ENCODE measurements at places on chromosomes 3 and 15.

GRCh38 chr3:126108676-126109050 lies 24.7 kb upstream of the SLC41A3 start:
- DNase-seq: no peak

GRCh38 chr3:59935025-59935424 lies 885.2 kb upstream of the CFAP20DC start:
- peak; percentile 21 for DNase-seq

DNA sequence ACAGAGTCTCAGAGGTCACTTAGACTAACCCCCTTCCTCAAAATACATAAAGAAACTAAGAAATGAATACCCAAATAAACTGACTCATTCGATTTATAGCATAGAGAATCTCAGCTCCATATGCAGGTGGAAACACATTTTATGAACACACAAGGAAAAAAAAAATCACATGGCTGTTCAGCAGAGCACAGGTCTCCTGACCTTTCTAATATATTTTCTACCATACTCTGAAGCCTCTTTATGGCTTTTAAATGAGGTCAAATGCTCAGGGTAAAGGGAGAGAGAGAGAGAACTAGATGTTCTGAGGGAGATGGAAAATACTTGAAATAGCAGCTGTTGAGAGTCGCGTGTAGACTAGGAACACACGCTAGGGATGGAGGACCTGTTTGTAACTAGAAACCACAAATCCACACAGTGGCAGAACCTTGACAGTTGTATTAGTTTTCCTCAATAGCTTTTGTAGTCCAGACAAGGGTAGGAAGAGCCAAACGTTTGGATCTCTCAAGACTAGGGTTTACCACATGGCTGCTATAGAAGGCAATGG lies 165.3 kb downstream of the FMN1 start:
- no peak for DNase-seq

DNA sequence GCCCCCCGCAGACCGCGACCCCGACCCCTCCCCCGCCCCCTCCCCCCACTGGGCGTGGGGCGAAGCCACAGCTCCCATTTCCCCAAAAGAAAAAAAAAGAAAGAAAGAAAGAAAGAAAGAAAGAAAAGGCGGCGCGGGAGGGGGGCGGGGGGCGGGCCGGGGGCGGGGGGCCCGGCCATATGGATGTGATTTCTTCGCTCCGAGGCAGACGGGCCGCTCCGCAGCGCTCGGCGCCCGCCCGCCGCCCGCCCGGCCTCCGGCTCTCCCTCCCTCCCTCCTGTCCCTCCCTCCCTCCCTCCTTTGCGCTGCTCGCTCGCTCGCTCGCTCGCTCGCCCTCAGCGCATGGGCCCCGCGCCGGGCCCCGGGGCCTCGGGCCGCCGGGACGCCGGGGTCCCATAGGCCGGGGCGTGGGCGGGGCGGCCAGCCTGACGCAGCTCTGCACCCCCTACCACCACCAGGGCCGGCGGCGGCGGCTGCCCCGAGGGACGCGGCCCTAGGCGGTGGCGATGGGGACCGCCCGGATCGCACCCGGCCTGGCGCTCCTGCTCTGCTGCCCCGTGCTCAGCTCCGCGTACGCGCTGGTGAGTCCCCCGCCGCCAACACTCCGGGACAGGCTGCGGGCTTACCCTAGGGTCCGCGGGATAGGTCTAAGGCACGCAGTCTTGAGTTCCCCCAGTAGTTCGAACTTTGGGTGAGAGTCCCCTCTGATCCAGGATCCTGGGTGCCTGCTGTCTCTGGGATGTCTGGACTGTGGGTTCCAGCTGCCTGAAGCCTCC lies 5.7 kb downstream of the PTH1R start:
- DNase-seq: no peak

- DNase-seq: no peak
Observed at GRCh38 chr3:97360804-97361203, 403.8 kb upstream of the ARL6 start.

DNA sequence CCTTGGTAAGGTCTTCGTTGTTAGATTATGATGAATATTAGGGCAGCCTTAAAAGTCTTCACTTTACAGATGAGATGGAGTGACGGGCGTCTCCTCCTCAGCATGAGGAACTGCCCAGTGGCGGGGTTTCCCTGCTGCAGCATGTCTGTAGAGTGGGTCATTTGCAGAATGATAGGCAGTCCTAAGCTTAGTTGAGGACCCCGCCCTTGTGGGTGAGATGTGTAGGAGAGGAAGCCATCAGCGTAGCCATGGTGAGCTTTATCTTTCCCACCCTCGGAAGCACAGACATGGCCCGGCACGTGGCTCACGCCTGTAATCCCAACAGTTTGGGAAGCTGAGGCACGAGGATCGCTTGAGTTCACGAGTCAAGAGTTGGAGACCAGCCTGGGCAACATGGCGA lies 877 bp downstream of the NIT2 start:
- peak; percentile 23 for DNase-seq

DNA sequence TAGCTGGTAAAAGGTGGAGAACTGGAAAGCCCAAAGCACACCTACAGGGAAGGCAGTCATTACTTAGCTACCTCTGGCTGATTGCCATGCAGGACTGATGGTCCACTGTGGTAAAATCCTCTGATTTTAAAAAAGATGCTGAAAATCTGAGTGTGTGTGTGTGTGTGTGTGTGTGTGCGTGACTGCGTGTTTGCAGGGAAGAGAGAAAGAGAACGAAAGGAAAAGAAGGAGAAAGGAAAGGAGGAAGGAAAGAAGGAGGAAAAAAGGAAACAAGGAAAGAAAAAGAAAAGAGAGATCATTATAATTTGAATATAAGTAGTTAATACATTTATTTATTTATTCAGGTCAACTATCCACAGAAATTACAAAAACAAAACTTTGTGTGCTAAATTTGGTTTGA lies 488.7 kb upstream of the KCNMB2 start:
- no peak for DNase-seq

DNA sequence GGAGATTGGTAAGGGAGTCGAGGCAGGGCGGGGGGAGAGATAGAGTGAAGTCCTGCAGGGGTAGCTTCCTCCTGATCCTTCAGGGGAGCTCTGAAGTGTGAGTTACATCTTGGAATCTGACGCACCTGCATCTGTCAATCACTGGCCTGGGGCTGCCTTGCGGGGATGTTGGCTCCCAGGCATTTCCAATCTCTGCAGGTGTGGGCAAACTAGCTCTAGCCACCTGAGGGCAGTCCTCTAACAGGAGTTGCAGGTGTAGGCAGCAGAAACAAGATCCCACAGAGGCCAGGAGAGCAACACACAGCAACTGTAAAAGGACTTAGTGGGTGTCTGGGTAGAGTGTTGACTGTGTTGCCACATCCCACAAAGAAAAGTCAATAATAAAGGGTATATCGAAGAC lies 63.6 kb downstream of the ZNF621 start:
- no peak for DNase-seq

- DNase-seq: no peak
Observed at GRCh38 chr3:39780352-39780751, 29.1 kb upstream of the MYRIP start.

- DNase-seq: no peak
Observed at GRCh38 chr3:11602886-11603527, 40.7 kb downstream of the VGLL4 start.

GRCh38 chr3:128383316-128384235 lies 83.1 kb downstream of the DNAJB8 start:
- peak; percentile 30 for DNase-seq
